ENCODE measurements at places on chromosomes 3 and 15.

- DNase-seq: no peak
Measured at GRCh38 chr3:104916971-104917370, 449.7 kb upstream of the ALCAM start.

GRCh38 chr15:61524086-61524485 is 295.0 kb upstream of the RORA start:
- DNase-seq: no peak

- DNase-seq: no peak
Measured at GRCh38 chr3:183181606-183182005, 19.1 kb upstream of the LAMP3 start.

DNA sequence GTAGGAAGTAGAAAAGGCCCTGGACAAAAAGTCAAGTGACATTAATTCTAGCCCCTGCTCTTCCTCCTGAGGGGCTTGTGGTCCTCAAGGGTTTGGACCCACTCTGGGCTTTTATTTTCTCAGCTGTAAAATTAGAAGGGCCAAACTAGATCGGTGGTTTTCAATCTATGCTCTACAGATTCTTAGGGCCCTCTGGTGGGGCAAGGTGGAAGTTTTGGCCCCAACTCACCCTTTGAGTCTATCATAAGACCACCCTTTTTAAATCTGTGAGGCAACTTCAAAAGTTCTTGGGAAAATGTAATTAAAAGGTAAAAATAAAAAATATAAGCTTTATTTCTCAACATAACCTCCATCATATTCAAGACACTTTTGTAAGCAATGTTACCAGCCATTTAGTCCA is 25.6 kb upstream of the CFAP161 start:
- no peak for DNase-seq

- DNase-seq: peak; percentile 71
Measured at GRCh38 chr3:196778755-196779154, 39.1 kb downstream of the PAK2 start.

GRCh38 chr15:66847565-66847991 is 145.5 kb downstream of the SMAD6 start:
- no peak for DNase-seq

DNA sequence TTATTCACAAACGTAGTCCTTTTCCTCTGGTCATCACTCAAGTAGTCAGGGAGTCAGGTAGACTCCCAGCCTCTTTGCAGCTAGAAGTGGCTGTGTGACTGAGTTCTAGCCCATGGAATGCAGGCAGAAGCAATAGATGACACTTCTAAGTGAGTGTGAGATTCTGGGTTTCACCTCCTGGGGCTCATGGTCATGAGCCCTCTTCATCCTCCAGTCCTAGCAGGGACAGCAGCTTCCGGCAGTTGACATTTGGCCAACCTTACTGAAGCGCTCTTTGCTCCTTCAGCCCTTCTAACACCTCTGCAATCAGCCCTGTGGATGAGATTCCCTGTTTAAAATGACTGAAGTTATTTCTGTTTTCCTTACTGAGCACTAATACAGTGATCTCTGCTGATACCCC is 21.8 kb downstream of the SLC12A8 start:
- no peak for DNase-seq

DNA sequence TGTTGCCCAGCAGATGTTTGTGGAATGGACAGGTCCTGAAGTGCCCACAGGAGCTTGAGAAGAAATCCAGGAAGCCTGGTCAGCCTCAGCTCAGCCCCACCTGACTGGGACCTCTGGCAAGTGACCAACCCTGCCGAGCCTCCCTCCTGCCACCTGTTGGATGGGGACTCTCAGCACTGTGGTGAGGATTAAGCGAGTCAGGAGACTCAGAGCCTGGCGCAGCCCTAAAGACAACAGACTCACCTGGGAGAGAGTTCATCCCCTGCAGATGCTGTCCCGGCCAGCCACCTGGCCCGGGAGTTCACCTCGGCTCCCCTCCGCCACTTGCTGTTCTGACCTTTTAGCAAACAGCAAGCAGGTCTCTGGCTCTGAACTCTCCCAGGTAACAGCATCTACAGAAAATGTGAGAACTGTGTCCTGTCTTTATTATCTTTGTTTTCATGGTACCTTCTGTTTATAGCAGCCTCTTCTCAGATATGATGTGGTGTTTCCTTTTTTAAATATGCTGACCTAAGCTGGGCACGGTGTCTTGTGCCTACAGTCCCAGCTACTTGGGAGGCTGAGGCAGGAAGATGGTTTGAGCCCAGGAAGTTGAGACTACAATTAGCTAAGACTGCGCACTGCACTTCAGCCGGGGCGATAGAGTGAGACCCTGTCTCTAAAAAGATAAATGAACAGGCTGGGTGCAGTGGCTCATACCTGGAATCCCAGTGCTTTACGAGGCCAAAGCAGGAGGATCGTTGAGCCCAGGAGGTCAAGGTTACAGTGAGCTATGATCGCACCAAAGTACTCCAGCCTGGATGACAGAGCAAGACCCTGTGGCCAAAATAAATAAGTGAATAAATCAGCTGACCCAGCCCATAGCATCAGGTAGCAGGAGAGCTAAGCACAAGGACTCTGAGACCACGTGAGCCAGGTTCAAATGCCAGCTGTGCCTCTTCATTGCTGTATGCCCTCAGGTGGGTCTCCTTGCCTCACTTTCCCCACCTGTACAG is 32.4 kb upstream of the SLC6A6 start:
- DNase-seq: no peak

- no peak for DNase-seq
Measured at GRCh38 chr15:25183581-25184251, 228.9 kb downstream of the SNRPN start.

GRCh38 chr15:63992300-63992699 is 54.0 kb downstream of the DAPK2 start:
- DNase-seq: no peak

GRCh38 chr3:146739203-146739671 is 134.1 kb upstream of the PLSCR5 start:
- DNase-seq: no peak

GRCh38 chr15:63931556-63931955 is 97.8 kb upstream of the HERC1 start:
- no peak for DNase-seq

DNA sequence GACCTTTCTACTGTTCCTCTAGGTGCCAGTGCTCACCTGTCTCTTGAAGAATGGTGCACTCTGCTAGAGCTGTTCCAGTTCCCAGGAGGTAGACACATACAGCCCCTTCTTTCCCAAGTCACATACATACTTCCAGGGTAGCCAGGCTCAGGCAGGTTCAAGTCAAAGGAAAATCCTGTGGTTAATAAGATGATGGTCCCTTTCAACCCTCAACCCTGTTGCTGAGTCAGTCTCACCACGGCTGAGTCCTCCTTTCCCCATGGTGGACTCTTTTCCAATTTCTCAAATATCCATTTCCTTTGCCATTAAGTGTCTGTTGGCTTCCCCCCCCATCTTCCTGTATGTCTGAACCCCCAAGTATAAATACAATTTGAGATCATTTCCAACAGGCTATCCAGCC is 56.1 kb upstream of the ACAN start:
- DNase-seq: no peak

DNA sequence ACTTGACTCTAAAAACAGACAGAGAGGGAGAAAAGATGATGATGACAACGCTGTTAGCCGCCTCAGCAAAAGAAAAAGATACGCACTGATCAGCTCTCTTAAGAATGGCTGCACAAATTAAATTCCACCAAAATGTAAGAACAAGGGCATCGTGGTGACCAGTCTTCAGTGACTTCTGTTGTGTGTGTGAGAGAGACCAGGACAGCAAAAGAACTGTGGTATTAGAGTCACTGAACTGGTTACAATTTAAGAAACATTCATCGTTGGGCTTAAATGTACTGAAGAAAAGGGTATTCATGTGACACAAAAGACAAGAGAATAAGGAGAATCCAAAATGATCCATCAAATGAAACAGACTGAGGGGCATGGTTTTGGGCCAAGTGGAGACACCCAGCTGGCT is 86.5 kb downstream of the SUCLG2 start:
- no peak for DNase-seq

DNA sequence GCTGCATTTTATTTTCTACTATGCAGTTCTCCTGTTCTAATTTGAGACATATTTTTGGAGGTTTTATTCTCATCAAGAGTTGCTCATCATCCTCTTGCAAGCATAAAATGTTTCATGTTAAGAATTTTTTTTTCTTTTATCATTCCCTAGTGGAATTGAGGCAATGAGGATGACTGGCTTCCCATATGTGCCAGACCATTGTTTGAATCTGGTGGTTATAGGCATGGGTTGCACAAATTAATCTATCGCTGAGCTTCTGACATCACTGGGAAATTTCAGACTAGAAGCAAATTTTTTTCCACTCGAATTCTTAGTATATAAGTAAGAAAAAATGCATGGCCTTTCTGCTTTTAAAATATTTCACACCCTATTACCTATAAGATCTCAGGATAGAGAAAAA is 279.1 kb upstream of the PLSCR5 start:
- DNase-seq: no peak

DNA sequence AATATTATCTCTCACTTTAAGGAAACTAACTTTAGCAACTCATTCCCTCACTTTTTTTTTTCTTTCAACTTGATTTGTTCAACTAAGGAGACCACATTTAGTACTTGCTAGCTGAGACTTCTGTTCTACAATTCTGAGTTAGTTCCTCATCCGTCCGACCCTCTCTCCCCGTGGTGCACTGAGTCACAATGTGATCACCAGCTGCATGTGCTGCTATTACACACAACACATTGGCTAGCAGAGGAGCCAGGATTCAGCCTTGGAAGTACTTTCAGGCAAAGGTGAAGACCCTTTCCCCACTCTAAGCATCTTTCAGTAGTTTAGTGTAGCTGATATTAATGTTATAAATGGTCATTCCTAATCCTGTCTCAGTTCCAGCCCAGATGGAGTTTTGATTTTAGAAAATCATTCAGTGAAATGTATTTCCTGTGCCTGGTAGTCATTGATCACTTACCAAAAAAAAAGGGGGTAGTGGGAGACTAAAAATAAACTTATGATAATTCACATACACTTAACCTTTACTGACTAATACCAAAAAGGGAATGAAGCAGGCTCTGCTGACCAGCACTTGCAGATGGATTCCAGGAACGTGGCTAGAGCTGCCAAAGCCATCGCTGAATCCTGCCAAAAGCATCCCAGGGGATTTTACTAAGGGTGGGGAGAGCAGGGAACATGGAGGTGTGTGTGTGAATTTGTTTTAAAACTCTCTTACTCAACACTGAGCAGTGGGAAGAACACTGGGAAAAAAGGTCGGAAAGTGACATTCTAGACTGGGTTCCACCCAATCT is 424.8 kb downstream of the LPP start:
- DNase-seq: peak; percentile 76

- no peak for DNase-seq
Measured at GRCh38 chr15:99718421-99718820, 14.8 kb downstream of the LYSMD4 start.

GRCh38 chr15:67065531-67066005 is at the start of gene SMAD3:
TSS of gene SMAD3 (plus strand) at chr15:67065602. CDS start at chr15:67066155, 553 bp downstream.
- peak; percentile 93 for DNase-seq

- no peak for DNase-seq
Measured at GRCh38 chr3:139689122-139689521, 11.3 kb upstream of the NMNAT3 start.

DNA sequence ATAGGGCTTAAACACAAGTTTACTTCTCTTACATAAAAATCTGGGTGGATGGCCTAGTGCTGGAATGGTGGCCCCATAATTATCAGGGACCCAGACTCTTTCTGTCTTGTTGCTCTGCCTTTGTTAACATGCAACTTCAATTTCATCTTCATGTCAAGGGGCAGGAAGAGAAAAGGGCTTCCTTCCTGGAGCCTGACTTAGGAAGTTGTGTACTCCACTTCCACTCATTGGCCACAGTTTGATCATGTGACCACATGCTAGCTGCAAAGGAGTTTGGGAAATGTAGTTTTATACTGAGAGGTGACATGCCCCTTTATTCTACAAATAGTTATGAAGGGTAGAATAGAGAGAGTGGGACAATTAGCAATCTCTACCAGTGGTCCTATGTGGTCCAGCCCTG is 39.3 kb downstream of the RHCG start:
- DNase-seq: peak; percentile 45

GRCh38 chr3:23659840-23660430 is 145.8 kb upstream of the UBE2E1 start:
- no peak for DNase-seq

DNA sequence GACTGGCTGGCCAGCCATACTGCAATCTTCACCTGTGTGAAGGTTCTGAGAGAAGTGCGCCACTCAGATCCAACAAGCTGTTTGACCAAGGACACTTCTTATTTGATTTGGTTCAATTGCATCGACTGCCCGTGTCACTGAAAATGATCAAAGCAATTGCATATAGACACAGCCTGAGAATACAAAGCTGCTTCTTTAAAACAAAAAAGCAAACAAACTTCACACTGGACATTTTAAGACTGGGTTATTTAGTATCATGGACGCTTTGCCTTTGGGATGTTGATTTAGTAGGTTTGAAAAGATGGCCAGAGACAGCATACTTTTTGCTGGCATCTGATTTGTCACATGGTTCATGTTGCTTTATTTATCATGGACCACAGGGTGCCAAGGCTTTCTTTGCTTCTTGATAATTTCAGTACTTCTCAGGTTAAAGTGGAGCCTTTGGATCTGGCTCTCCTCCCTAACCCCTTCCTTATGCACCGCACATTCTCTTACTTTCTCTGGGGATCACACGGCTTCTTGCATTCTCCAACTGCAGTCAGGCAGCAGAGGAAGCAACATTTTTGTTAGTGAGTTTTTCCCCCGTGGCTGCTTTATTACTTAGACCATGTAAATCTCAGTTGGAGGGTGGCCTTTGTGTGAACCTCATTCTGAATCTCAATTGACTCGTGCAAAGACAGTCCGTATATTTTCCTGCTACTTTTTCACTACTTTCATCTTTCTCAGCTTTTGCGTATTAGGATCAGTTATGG is 151.0 kb downstream of the CD47 start:
- no peak for DNase-seq

GRCh38 chr3:69292185-69292584 is 93.7 kb downstream of the FRMD4B start:
- no peak for DNase-seq

DNA sequence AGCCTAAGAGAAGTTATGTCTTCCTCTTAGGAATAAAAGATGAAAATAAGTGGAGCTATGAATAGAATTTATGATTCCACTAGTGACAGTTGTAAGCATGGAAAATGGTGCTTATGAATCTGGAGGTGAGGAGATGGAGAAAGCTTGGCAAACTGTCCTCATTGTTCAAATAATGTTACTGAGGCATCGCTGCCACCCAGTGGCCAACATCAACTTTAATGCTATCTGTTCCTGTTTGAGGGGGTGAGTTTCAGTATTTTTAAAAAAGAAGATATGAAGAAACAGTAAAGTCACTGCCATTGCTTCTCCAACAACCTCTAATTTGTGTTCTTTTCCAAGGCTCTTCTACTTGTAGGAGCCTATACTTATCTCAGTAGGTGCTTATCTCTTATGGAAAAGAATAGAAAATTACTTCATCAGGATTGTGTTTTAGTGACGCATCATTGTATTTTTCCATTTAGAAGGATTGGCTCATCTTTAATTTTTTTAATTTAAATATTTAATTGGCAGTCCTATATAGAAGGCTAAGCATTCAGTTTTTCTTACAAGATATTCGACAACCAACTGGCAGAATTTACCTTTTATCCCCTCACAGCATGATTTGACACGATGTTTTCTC is 260.4 kb upstream of the P2RY1 start:
- peak; percentile 64 for DNase-seq

All from AG08395 (cell line).